ENCODE measurements at places on chromosomes 11 and 22.

DNA sequence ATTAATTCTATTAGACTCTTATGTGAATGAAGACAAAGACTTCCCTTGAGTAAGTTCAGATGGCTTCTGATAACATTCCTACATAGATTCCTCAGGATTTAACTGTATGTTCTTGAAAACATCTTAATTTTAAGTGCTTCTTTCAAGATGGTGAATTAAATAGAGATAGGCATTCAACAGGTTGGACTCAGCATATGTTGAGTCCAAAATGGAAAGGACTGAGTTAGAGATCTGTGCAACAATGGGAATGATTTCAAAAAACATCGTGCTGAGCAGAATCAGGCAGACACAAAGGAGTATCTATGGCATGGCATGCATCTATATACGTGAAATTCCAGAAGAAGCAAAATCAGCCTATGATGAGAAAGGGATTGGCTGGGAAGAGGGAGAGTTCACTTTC, 36.2 kb downstream of the ZNF195 start:
- no peak for DNase-seq

- DNase-seq = no peak
Observed at GRCh38 chr22:35377735-35378134, 3.2 kb upstream of the HMOX1 start.

DNA sequence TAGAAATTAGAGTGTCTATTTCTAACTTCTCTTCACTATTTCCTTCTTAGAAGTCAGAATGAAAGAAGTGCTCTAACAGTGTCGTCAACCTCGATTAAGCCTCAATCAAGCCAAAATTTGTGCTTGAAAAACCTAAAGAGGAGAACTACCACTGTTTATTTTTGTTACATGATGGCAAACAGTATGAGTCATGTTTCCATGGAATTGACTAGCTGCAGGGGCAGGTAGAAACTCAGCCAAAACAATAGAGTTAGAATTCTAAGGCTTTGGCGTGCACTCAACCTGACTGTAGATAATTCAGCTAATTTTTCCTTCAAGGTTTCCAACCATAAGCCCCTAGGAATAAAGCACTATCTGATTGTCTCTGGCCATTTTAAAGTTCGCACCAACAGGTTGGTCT, 415.9 kb downstream of the ETS1 start:
- no peak for DNase-seq

- no peak for DNase-seq
Observed at GRCh38 chr11:465896-466530, 15.9 kb downstream of the PTDSS2 start.

- DNase-seq = no peak
Observed at GRCh38 chr22:49601614-49602321, 225.9 kb downstream of the BRD1 start.

GRCh38 chr22:45891996-45892621, 84.9 kb downstream of the WNT7B start:
- DNase-seq = no peak

All from activated CD4-positive, alpha-beta T cell treated with anti-CD3 and anti-CD28 coated beads, Interleukin-2, amount 50 U/mL, for 48 hours (primary cell).